Cardiac septum (tissue), 1 donor: ENCODE measurements at places on chromosomes 11 and 22. TPM values are rescaled to one million over a fixed set of nuclear protein-coding genes. Genes with fewer than 3 reads are reported as not detected.

Gene RFPL3
- not detected for total RNA-seq

Gene OR2D2
- total RNA-seq: not detected

Gene RIC3
- 14.3 TPM for total RNA-seq

Gene RAB6A
- 135 TPM for total RNA-seq

Gene XKR3
- not detected for total RNA-seq

- DNase-seq: no peak
Measured at GRCh38 chr11:110029714-110030113, 63.5 kb upstream of the ZC3H12C start.

GRCh38 chr22:24107661-24108060, 73.6 kb upstream of the SUSD2 start:
- peak; percentile 88 for DNase-seq

DNA sequence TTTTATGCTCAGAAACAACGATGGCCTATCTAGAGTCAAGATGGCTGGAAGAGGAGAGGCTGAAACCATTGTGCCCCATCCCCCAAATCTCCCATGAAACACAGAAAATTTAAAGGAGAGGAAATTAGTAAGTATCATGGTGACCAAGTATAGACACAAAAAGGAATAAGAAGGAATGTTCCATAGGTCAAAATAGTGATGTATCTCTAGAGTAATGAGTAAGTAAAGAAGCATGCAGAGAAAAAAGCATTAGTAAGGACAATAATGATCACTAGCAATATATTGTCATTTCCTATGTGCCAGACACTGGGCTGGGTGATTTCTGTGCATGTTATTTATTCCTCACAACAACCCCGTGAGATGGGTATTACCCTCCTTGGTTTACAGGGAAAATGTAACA, 2.6 kb upstream of the SLC22A24 start:
- no peak for DNase-seq

- no peak for DNase-seq
Measured at GRCh38 chr11:62399878-62400266, 19.0 kb upstream of the SCGB1A1 start.

GRCh38 chr11:59708537-59708936, 5.1 kb downstream of the OR10V1 start:
- DNase-seq: no peak
